Activated CD4-positive, alpha-beta T cell treated with anti-CD3 and anti-CD28 coated beads, Interleukin-2, amount 10 ng/mL, durations not matched to agents 7 days and 5 days (primary cell): ENCODE measurements at places on chromosomes 4 and X. TPM values are rescaled to one million over a fixed set of nuclear protein-coding genes. Genes with fewer than 3 reads are reported as not detected.

DNA sequence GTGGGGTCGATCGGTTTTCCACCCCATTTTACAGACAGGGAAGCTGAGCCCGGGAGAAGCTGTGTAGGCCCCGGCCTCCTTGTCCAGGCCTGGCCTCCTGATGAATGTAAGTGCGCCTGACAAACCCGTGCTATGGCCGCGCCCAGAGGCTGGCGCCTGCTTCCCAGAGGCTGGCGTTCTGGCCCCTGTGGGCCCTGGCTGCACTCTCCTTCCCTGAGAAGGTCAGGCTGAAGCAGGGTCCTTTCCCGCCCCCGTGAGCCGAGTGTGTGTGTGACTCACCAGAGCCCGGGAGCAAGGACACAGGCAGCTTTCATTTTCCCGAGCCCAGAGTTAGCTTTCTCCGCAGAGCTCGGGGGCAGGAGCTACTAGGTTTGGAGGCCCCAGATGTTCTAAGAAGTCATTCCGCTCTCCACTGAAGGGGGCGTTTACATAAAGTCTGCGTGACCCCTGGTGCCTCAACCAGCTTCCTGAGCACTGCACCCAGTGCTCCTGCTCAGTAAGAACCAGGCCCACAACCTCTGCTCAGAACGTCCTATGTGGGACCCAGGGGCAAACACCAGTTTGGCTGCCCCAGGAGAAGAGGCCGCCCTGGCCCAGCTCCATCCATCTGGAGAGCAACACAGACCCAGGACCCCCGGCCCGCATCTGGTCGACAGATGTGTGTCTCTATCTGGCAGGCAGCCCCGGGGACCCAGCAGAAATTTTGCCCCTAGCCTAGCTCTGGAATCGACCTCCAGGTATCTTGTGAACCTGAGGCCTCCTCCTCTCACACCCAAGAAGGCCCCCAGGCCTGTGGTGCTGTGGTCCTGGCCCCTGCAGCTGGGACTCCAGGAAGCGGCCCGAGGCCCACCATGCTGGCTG, 13.6 kb downstream of the UVSSA start:
- DNase-seq, result no peak
- no peaks in the 10 kb centered on the region for H3K27me3 ChIP-seq
- H3K27ac ChIP-seq, result no peak overlapping the region
- H3K4me3 ChIP-seq, result no peak overlapping the region
- no peaks in the 10 kb centered on the region for H3K36me3 ChIP-seq
- H3K4me1 ChIP-seq, result no peaks in the 10 kb centered on the region

DNA sequence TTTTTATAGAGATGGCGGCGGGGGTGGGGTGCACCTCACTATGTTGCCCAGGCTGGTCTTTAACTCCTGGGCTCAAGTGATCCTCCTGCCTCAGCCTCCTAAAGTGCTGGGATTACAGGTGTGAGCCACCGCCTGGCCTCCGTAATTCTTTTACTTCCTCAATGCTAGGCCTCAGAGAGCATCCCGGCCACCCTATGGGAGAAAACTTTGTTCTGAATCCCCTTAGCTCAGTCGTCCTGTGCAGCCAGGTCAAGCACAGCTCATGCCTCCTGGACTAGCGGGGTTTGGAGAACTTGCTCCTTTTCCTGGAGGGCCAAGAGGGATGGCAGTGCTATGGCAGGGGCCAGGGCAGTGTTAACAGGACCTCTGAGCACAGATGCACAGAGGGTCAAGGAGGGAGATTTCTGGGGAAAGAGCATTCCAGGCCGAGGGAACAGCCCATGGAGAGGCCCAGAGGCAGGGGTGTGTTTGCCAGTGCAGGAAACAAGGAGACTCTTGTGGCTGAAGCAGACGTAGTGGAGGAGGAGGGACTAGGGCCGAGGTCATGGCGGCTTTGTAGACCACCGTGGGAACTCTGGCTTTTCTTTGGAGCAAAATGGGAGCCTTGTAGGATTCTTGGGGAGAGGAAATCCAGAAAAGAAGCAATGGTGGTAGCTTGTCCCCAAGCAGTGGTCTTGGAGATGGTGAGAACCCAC, 9.8 kb upstream of the TNIP2 start:
- no peak for DNase-seq
- no peak overlapping the region for H3K27ac ChIP-seq
- peaks cover 27% of the 10 kb centered on the region for H3K4me1 ChIP-seq
- no peaks in the 10 kb centered on the region for H3K36me3 ChIP-seq

DNA sequence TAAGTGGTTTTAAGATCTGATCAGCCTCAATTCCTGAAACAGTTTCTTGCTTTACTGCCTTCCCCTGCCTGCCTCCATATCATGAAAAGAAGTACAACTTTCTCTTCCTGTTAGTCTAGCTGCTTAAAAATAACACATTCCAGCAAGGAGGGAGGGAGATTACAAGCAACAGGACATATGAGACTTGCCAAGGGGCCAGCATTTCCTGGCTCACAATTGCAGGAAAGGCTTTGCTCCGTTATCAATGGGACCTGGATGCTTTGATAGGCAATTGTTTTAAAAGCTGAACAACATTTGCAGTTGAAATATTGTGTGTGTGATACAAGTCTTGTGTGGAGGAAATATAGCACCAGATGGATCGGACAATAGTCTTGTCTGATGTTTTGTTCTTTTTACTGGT, 425.0 kb downstream of the FAT4 start:
- H3K27me3 ChIP-seq, result no peaks in the 10 kb centered on the region
- no peak overlapping the region for H3K4me3 ChIP-seq
- no peak overlapping the region for H3K27ac ChIP-seq
- H3K4me1 ChIP-seq, result no peaks in the 10 kb centered on the region
- H3K36me3 ChIP-seq, result no peaks in the 10 kb centered on the region
- DNase-seq, result no peak

GRCh38 chr4:140126261-140126660, 27.7 kb downstream of the MAML3 start:
- H3K27ac ChIP-seq, result peak overlapping the region; percentile 50
- no peaks in the 10 kb centered on the region for H3K27me3 ChIP-seq

DNA sequence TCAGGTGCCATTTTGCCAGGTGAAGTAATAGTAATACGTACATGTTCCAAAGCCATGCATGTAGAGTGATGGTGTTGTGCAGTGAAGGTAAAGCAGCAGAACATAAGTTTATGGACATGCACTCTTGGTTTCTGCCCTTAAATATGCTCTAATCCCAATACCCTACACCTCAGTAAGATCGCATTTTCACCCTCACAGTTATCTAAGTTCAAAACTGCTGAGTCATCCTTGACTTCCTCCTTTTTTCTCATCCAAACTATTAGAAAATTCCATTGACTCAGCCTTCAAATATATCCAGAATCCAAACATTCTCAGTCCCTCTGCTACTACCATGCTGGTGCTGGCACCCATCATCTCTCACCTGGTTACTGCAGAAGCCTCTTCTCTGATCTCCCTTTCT, 652.9 kb upstream of the IGFBP7 start:
- H3K4me1 ChIP-seq, result no peaks in the 10 kb centered on the region
- H3K27ac ChIP-seq, result no peak overlapping the region
- no peaks in the 10 kb centered on the region for H3K27me3 ChIP-seq
- H3K36me3 ChIP-seq, result no peaks in the 10 kb centered on the region

DNA sequence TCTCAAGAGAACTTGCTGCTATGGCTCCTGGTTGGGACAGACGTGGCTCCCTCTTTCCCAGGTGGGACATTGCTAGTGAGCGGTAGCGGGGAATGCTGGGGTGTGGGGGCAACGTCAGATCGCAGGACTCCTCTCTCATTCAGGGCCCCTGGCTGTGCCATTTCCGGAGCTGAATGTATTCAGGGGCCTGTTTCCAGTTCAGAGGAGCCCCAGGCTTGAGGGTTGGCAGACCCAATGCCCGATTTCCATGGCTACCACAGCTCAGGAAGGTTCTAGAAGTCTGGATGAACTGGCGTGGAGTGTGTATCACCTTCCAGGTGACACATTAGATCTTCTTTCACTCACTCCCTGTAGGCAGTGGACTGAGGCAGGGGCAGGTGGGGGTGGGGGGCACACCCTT, 26.2 kb upstream of the CRMP1 start:
- peaks cover 2% of the 10 kb centered on the region for H3K27me3 ChIP-seq
- H3K4me1 ChIP-seq, result no peaks in the 10 kb centered on the region
- no peaks in the 10 kb centered on the region for H3K36me3 ChIP-seq
- H3K4me3 ChIP-seq, result no peak overlapping the region

- H3K27ac ChIP-seq, result no peak overlapping the region
- H3K36me3 ChIP-seq, result no peaks in the 10 kb centered on the region
- no peak overlapping the region for H3K4me3 ChIP-seq
- DNase-seq, result no peak
- peaks cover 2% of the 10 kb centered on the region for H3K4me1 ChIP-seq
These were observed 133.2 kb downstream of the TMEM164 start for GRCh38 chrX:110136136-110136535.

CLDN34 gene
- not detected for total RNA-seq

DNA sequence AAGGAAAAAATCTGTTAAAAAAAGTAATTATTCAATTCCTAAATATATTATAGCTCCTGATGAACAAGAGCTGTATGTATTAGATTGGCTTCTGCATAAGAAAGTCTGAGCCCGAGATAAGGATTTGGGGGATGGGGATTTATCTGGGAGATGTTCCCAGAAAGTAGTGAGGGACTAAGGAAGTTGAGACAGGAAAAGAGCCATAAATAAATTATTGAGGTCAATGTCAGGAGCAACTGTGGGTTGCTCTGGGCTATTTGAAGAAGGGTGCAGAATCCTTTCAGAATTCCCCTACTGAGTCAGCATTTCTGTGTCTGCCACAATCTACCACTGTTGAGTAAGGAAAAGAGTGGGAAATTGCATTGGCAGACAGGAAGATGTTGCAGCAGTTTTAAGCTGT, 3.1 kb upstream of the TDO2 start:
- no peak overlapping the region for H3K4me3 ChIP-seq
- DNase-seq, result no peak
- H3K36me3 ChIP-seq, result no peaks in the 10 kb centered on the region
- no peaks in the 10 kb centered on the region for H3K4me1 ChIP-seq

DNA sequence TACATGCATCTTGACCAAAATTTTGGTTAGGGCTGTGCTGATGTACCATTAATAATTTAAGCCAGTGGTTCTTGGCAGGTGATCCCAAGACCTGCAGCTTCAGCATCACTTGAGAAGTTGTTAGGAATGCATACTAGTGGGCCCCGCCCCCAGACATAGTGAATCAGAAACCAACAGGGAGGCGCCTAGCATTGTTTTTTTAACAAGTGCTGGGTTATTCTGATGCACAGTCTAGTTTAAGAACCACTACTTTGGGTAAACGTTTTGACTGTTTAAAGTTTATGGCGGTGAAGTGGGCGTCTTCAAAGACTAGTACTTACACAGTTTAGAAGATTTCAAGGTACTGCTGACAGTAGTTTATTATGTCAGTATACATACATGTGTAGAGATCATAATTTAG, 23.6 kb downstream of the FAM199X start:
- no peak overlapping the region for H3K27ac ChIP-seq
- no peaks in the 10 kb centered on the region for H3K27me3 ChIP-seq
- peaks cover 16% of the 10 kb centered on the region for H3K36me3 ChIP-seq
- DNase-seq, result no peak

DNA sequence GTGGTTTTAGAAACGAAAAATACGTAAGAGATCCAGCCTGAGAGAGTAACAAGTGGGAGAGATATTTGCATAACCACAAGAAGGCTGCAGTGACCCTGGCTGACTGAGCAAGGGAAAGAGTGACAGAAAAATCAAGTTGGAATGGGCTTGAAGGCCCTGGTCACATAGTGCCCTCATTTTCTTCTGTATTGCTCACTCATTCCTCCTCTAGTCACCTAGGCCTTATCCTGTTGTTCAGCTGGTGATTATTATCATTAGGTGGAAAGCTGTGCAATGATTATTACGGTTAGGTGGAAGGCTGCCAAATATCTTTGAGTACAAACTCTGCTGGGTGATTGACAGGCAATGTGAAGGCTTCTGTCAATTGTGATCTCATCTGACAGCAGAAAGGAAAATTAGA, 2384.1 kb downstream of the PCDH7 start:
- no peaks in the 10 kb centered on the region for H3K36me3 ChIP-seq
- no peak for DNase-seq
- H3K4me1 ChIP-seq, result no peaks in the 10 kb centered on the region
- H3K27me3 ChIP-seq, result no peaks in the 10 kb centered on the region
- H3K27ac ChIP-seq, result no peak overlapping the region

DNA sequence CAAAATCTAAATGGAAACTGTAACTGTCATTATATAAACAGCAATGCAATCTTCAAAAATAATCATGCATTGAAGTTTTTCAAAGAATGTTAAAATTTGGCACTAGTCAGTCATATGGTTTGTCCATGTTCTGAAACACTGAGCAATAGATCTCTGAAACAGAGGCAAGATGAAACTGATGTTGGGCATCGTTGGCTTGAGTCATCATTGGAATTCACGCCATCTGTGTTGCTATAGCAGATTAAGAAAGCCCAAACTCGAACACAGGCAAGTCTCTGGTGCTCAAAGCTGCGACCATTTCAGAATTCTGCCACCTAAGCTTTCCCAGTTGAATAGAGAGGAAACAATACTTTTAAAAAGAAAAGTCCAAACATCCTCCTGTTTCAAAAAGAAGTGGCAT, 114.1 kb upstream of the PPARGC1A start:
- DNase-seq, result no peak
- H3K4me3 ChIP-seq, result no peak overlapping the region
- no peaks in the 10 kb centered on the region for H3K36me3 ChIP-seq
- H3K27ac ChIP-seq, result no peak overlapping the region
- H3K27me3 ChIP-seq, result no peaks in the 10 kb centered on the region
- H3K4me1 ChIP-seq, result no peaks in the 10 kb centered on the region

FAM184B gene
- total RNA-seq, result not detected

- no peak for DNase-seq
- peaks cover 20% of the 10 kb centered on the region for H3K4me1 ChIP-seq
- H3K36me3 ChIP-seq, result no peaks in the 10 kb centered on the region
- no peak overlapping the region for H3K27ac ChIP-seq
- H3K4me3 ChIP-seq, result no peak overlapping the region
- peaks cover 2% of the 10 kb centered on the region for H3K27me3 ChIP-seq
These were observed 105.0 kb downstream of the HNRNPD start for GRCh38 chr4:82268826-82269193.

- no peaks in the 10 kb centered on the region for H3K4me1 ChIP-seq
- H3K4me3 ChIP-seq, result no peak overlapping the region
- H3K36me3 ChIP-seq, result no peaks in the 10 kb centered on the region
- no peak overlapping the region for H3K27ac ChIP-seq
- H3K27me3 ChIP-seq, result no peaks in the 10 kb centered on the region
These were observed 931.6 kb downstream of the RAPGEF2 start for GRCh38 chr4:160034501-160034900.

- peaks cover 2% of the 10 kb centered on the region for H3K4me1 ChIP-seq
- H3K4me3 ChIP-seq, result no peak overlapping the region
- DNase-seq, result no peak
- H3K27me3 ChIP-seq, result no peaks in the 10 kb centered on the region
- no peak overlapping the region for H3K27ac ChIP-seq
These were observed 71.2 kb upstream of the EGFL6 start for GRCh38 chrX:13498238-13498637.

CT55 gene
- total RNA-seq, result not detected
